Non-pigmented ciliary epithelial cell (primary cell): ENCODE measurements at places on chromosomes 2 and 18.

DNA sequence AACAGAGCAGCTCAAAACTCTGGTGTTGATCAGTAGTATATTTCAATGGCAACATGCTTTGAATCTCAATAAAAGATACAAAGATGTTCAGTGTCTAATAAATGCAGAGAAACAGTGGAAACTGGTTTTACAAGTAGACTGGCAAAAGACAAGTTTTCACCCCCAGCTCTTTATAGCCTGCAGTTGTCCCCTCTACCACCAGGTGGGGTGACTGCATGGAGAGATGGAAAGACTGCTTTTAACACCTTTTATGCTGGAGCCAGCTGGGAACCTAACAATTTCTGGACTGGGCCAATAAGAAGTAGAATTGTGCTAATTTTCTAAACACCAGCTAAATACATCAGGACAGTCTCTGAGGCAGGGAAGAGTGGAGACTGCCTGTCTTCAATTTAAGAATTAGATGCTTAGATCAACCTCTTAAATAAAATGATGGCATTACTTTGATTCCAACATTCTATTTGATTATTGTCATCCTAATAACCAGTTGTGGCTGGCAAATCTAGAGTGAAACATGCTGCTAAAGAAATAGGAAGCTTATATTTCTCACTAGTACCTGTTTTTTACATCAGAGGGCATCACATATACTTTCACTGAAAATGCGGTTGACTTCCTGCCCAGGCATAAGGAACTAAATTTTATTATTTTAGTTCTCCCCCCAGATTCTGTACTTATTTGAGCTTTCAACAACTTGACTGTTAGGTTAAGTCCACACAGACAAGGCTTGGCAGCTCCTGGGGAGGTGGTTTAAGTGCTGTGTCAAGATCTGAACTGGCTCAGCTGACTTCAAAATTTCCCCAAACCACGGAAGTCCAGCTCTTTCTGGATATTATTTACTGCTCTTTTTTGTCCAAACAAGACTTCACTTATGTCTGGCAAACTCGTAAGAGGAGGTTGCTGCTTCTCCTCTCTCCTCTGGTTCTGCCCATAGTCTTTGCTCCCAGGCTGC lies 140.5 kb downstream of the TPGS2 start:
- DNase-seq = no peak

DNA sequence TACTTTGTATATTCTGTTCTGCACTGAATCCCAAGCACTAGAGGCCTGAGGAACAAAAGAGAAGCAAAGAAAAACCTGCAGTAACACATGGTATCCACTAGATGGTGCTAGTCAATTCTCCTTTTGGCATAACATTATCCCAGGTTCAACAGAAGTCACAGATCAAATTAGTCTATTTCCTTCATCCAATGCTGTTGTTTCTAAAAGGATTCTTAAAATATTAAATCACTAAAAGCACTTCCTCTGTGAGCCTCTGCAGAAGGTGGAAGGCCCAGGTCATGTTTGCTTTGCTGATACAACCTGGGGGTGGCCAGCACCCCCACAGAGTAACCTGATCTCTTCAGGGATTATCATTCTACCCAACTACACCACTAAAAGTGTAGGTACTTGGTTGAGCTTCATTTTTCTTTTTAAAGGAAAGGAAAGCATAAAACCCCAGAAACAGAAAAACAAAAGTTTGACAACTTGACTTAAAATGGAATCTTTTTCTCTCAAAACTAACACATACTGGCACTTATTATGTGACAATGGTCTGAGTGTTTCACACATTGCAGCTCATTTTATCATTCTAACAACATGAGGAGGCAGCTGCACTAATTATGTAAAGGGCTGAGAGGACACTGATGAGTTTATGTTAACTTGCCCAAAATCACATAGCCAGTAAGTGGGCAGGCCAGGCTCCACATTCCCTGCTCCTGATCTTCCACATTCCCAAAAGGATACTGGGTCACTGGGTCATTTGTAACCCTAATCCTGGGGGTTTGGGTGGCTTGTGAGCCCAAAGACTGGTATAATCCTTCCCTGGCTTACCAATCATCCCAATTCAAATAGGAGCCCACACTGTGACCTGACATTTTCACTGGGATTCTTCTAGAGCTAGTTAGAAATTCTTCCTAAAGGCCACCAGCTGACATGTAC lies 66.8 kb upstream of the DNER start:
- peak; percentile 31 for DNase-seq

- no peak for DNase-seq
Measured at GRCh38 chr2:61356958-61357350, 113.9 kb downstream of the USP34 start.

GRCh38 chr2:152505495-152505906 lies 170.5 kb downstream of the FMNL2 start:
- DNase-seq = no peak

DNA sequence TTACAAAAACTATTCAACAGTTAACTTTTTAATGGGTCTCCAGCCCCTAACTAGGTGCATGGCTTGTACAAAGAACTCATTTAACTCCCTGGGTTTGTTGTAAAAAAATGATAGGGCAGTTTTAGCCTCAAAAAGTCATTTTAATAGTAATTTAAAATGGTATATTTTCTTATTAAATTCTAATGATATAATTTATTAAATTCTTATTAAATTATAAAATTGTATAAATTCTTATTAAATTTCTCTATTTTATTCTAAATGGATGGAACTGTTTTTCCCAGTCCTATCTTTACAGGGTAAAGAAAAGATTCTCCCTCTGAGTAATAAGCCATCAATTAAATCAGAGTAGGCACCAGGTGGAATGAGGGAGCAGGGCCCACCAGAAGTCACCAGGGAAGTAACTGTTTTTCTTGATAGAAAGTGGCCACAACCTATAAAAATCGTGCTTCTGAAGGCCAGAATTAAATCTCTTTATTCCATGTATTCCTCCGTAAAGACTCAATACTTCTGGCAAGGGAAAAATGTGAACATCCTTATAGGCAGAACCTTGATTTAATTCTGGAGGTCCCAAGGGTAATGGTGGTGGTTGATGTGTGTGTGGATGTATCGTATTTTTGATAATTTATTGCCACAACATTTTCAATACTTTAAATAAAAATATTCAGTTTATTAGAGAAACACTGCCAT lies 814 bp downstream of the FKBP7 start:
- DNase-seq = no peak

- DNase-seq = no peak
Measured at GRCh38 chr2:18074476-18074875, 196.0 kb downstream of the KCNS3 start.

- no peak for DNase-seq
Measured at GRCh38 chr2:40169430-40169829, 282.5 kb downstream of the SLC8A1 start.

DNA sequence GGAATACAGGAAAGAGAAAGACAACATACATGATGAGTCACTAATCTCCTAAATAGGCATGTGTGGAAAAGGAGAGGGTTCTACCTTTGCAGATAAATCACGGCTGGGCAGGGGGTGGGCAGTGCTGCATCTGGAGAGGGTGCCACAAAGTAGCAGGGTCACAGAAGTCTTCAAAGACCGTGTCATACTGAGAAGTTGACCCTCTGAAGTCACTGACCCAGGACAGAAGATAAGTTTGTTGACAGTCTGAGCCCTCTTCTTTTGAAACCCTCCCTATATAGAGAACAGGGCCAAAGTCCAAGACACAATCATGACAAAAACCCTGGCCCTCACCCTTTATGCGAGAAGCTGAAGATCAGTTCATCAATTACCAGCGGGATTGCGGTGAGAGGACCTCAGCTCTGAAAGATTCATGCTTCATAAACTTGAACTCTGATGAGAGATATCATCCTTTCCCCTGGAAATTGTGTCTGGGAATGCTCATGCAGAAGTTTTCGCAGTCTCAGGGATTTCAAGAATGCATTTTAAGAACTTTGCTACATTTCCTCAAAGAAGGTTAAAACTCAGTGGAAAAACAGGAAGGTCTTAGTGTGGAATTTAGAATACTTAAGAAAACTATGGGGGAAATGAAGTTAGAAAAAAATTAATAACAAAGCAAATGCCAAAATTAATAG lies 129.5 kb downstream of the FAM124B start:
- DNase-seq = no peak

DNA sequence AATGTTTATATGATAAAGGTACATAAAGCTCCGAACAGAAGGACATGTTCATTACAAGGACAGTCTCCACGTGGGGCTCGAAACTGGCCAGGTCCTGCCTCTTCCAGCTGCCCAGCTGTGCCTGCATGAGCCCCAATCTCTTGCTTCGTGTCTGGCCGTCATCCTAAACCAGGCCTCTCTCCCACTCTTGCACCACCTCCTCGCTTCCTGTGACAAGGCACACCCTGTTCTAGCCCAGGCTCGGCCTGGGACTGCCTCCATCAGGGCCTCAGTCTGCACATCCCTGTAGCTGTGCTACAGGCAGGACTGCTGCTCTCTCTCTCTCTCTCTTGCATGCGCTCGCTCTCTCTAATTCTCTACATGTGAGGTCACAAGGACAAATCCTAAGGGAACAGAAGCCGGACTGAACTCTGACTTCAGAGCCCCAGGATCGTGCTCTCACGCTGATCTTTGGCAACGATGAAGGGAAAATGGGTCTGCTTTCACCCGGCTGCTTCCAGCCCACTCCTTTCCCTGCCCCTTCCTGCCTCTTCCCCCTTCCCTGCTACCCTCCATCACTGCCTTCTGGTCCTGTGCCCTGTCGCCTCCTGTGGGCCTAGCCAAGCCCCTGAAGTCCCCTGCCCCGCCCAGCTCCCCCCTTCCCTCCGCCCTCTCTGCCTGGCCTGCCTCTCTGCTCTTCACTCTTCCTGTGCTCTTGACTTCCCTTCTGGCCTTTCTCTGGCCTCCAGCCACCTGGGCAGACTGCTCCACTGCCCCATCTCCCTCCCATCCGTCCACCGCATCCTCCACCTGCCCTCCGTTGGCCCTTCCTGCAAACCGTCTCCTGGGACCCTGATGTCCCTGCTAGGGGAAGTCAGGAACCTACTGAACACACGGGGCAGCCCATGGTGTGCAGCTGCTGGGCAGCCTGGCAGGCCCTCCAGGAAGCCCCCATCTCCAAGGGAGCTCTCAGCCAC lies 7.8 kb upstream of the GPR55 start:
- DNase-seq = peak; percentile 14

GRCh38 chr2:69926849-69927515 lies 12.1 kb downstream of the MXD1 start:
- no peak for DNase-seq

DNA sequence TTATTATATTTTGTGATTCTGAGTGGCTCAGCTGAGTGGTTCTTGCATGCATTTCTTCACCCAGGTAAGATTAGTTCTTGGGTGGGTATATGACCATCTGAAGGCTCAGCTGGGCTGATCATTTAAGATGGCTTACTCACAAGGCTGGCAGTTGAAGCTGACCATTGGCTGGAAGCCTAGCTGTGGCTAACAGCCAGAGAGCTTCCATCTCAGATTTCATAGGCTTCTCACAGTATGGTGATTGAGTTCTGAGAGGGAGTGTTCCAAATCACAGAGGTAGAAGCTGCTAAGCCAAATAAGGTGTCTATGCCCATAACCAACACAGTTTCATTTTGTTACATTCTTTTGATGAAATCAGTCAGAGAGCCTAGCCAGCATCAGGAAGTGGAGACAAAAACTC lies 117.4 kb upstream of the RPRM start:
- no peak for DNase-seq

- DNase-seq = peak; percentile 22
Measured at GRCh38 chr2:120174963-120175581, 48.1 kb downstream of the TMEM185B start.

DNA sequence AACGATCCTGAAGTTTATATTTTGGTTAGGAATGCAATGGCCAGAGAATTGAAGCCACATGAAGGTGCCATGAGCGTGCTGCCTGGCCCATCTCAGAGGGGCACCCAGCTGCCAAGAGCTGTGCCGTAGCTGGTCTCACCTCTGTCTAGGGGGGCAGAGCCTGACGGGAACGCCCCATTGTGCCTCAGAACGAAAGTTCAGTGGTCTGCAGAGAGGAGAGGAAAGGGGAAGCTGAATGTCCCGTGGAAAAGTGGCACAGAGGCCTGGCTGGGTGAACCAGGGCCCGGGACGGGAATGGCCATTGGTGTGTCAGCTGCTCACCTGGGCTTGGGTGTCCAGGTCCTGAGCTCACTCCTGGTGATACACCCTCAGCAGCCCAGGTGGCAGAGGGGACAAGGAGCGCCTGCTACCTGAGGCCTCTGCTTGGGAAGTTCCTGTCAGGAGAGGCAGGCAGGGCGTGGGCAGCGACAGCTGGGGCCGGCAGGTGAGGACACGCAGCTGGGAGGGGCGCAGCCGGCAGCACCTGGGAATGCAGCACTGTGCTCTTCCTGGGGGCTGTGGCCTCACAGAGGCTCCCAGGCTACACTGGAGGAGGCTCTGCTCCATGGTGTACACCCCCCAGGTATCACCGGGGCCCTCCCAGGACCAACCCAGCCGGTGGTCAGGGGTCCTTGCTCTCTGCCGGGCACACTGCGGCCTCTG lies 67.3 kb downstream of the PARD6G start:
- DNase-seq = no peak

- no peak for DNase-seq
Measured at GRCh38 chr2:134336921-134337320, 83.0 kb downstream of the MGAT5 start.

DNA sequence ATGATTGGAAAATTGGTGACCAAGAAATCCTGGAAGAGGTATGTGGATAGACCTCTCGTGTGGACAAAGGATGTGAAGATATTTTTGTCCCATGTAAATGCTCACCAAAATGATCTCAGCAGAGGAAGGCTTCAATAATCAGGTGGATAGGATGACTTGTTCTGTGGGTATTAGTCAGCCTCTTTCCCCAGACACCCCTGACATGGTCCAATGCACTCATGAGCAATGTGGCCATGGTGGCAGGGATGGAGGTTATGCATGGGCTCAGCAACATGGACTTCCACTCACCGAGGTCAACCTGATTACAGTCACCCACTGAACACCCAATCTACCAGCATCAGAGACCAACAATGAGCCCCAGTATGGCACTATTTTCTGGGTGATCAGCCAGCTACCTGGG lies 20.2 kb downstream of the CHRNA1 start:
- no peak for DNase-seq

DNA sequence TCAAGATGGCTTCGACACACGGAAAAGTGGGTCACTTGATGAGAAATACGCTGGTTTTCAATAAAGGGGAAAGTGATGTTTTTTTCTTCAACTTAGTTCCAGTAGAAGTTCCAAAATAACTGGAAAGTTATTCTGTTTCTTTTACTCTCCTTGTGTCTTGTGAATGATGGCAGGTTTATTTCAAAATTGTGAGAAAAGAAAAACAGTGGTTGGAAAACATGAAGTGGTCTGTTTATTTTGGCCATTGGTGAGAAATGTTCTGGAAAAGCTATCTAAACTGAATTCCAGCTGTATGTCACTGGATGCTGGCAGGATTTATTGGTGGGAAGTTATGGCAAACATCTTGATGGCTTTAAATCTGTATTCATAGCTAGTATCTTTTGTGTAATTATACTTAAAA lies 484.1 kb downstream of the DCC start:
- no peak for DNase-seq

- no peak for DNase-seq
Measured at GRCh38 chr2:173205375-173205774, 129.7 kb downstream of the MAP3K20 start.
